ENCODE measurements at places on chromosomes 3 and 15.
A peak's percentile ranks its signal among the peaks of the same experiment; 100 is the strongest.

DNA sequence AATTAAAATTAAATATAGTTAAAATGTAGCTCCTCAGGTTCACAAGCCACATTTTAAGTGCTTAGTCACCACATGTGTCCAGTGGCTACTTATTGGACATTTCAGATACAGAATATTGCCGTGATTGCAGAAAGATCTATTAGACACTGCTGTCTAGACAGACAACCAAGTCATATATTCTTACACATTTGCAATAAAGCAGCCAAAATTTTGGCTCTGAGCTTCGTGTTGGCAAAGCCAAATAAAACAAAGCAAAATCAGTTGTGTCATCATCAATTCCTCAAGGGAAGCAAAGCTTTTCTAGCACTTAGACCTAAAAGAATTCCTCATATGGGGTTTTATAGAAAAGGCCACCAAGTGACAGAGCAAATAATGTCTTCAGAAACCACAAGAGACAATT is 193.1 kb upstream of the LPP start:
- DNase-seq = no peak

- DNase-seq = no peak
These were observed 36.9 kb downstream of the DNASE1L3 start for GRCh38 chr3:58173669-58174398.

GRCh38 chr3:2880218-2880756 is 229.9 kb downstream of the IL5RA start:
- no peak for DNase-seq

DNA sequence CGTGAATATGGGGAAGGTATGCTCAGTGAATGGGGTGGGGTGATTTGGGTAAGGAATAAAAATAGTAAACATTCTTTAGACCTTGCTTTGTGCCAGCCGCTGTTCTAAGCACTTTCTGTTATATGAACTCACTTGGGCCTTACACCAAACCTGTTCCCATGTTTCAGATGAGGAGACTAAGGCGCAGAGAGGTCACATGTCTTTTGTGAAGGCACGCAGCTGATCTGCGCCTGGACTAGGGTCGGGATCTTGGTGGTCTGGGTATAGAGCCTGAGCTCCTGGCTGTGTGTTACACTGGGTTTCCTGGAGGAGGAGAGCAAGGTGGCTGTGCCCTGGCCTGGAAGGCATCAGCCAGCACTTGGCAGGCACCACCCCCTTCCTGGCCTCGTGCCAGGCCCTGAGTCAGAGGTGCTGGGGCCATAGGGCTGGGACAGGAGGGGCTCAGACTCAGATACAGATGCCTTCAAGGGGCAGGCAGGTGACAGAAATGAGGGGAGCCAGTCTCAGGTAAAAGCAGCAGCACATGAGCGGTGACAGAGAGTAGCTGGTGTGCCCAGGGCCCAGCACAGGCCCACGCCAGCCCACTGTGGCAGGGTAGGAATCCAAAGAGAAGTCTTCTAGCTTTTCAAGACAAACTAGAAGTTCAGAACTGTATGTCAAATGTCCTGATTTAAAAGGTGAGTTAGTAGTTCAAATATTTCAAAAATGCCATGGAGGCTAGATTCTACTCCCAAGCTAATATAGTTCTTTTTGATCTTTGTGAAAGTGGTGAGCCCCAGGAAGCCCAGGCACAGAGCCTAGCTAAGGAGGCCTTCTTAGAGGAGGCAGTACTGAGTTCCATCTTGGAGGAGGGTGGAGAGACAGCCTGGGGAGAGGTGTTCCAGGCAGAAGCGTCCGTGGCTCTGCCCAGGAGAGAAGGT is 83.1 kb downstream of the DNAJB8 start:
- peak; percentile 4 for DNase-seq

GRCh38 chr15:83733206-83733605 is 79.3 kb downstream of the ADAMTSL3 start:
- no peak for DNase-seq

GRCh38 chr3:48518638-48519276 is 14.8 kb upstream of the SHISA5 start:
- DNase-seq = no peak

DNA sequence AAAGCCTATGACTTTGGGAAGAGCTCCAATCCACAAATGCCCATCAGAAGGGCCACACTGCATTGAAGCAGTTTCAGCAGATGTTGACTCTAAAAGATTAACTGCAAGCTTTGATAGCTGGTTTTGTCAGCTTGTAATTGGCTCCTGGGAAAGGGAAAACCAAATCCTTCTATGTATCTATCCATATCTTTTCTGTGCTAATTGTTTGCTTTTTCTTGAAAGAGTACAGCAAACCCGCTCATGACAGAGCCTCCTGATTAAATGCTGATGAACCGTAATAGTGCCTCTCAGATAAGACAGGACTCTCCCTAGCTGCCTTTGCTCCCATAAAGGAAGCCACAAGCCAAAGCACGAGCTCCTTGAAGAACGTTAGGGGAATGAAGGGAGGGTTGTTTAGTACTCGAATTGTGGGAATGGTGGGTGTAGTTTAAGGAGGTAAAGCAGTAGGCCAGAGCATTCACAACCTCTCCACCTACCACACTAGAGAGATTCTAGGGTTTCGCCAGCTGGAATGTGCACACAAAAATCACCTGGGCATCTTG is 33.6 kb upstream of the LRIG1 start:
- no peak for DNase-seq

DNA sequence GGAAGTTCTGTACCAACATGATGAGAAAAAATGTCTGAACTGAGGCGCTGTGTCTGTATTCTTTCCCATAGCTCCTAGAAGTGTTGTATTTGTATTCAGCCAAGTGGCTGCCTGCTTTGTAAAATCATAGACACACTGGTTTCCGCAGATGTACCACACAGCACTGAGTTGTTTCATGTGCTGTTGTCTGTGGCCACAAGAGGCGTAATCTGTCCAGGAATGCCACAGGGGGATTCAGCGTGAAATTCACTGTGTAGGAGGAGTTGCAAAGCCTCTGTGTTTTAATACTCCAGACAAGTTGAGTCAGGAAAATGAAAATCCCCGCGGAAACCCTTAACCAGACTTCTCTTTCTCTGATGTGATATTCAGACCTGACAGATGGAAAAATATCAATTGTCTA is 462.2 kb downstream of the NSUN3 start:
- no peak for DNase-seq

All from stimulated activated CD4-positive, alpha-beta T cell treated with anti-CD3 and anti-CD28 coated beads, Interleukin-12 subunit alpha, Interleukin-12 subunit beta, amount 100 ng/mL, for 24 hours (primary cell).